Naive thymus-derived CD4-positive, alpha-beta T cell (primary cell): ENCODE measurements at places on chromosomes 13 and 19.

DNA sequence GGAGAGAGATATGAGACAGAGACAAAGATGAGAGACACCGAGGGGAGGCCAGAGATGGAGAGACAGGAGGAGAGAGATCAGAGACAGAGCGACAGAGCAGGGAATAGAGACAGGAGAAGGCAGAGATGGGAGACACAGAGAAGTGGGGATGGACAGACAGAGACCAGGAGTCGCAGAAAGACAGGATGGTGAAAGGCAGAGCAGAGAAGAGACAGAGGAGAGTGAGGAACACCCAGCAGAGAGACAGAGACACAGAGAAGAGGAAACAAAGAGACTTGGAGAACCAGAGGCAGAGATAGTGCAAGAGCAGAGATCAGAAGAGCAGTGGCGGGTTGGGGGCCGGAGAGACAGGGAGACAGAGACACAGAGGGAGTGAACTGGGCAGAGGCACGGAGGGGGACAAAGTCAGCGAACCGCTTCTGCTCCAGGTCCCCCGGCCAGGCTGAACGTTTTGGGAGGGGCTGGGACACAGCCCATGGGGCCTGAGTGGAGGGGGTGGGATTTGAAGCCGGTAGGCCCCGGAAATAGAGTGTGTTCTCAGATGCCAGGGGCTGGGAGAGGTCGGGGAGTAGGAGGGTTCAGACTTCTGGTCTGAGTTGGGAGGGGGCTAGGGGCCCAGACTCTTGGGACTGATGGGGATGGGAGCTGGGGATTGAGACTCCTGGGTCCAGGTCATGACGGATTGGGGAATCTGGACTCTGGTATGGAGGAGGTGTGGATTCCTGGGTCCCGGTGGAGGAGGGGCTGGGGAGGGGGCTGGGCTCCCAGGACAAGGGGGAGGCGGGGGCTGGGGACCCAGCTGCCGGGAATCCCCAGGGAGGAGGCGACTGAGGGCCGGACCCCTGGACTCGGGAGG is 654 bp downstream of the ZNF579 start:
- no peak for DNase-seq
- no peaks in the 10 kb centered on the region for H3K27me3 ChIP-seq
- H3K4me1 ChIP-seq: peaks cover 16% of the 10 kb centered on the region

- H3K36me3 ChIP-seq: no peaks in the 10 kb centered on the region
- no peak overlapping the region for H3K27ac ChIP-seq
- H3K4me3 ChIP-seq: no peak overlapping the region
- DNase-seq: no peak
Measured at GRCh38 chr19:3129112-3129511, 6.7 kb upstream of the GNA15 start.

DNA sequence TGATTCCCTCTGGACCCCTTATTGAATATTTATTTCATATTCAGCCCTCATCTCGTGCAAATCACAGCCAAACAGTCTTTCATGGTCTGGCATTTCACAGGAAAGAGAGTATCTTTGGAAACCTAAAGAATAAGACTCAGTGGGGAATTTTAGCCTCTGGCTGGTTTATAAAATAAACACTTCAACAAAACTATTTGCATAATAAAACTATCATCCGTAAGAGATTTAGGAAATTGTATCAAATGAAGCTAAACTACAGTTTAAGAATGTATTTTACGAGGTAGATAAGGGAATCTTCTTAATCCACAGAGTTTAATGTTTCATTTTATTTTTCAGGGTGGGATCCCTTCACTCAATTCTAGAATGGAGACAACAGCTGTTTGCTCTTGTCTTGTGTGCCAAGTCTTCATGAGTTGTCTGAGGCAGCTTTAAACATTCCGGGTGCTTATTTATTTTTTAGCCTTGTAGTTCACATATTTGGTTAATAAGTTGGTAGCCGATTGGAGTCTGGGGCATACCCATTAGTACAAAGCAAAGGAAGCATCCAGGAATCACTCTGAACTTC is 634.4 kb upstream of the KLF12 start:
- H3K4me3 ChIP-seq: no peak overlapping the region
- H3K27me3 ChIP-seq: no peaks in the 10 kb centered on the region
- no peaks in the 10 kb centered on the region for H3K4me1 ChIP-seq
- no peaks in the 10 kb centered on the region for H3K36me3 ChIP-seq

- no peaks in the 10 kb centered on the region for H3K36me3 ChIP-seq
- H3K4me3 ChIP-seq: no peak overlapping the region
- no peaks in the 10 kb centered on the region for H3K27me3 ChIP-seq
Measured at GRCh38 chr13:26343816-26344215, 89.9 kb downstream of the CDK8 start.

DNA sequence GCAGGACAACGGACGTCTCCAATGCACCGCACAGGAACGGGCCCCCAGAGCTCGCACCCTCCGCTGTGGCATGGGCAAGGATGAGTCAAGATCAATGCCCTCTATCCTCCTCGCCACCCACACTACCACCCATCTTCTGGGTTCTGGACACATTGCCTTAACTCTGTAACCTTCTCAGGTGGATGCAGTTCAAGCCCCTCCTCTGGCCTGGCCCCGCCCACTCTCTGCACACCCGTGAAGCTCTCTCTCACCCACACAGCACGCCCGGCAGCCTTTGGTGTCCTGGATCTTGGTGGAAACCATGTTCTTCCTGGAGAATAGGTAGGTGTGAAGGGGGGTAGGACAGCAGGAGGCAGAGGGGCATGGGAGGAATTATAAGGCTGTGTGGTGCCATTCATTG is 20.7 kb downstream of the MAP4K1 start:
- DNase-seq: no peak
- H3K27ac ChIP-seq: no peak overlapping the region
- peaks cover 60% of the 10 kb centered on the region for H3K36me3 ChIP-seq
- no peaks in the 10 kb centered on the region for H3K4me1 ChIP-seq
- no peak overlapping the region for H3K4me3 ChIP-seq
- H3K27me3 ChIP-seq: no peaks in the 10 kb centered on the region

DNA sequence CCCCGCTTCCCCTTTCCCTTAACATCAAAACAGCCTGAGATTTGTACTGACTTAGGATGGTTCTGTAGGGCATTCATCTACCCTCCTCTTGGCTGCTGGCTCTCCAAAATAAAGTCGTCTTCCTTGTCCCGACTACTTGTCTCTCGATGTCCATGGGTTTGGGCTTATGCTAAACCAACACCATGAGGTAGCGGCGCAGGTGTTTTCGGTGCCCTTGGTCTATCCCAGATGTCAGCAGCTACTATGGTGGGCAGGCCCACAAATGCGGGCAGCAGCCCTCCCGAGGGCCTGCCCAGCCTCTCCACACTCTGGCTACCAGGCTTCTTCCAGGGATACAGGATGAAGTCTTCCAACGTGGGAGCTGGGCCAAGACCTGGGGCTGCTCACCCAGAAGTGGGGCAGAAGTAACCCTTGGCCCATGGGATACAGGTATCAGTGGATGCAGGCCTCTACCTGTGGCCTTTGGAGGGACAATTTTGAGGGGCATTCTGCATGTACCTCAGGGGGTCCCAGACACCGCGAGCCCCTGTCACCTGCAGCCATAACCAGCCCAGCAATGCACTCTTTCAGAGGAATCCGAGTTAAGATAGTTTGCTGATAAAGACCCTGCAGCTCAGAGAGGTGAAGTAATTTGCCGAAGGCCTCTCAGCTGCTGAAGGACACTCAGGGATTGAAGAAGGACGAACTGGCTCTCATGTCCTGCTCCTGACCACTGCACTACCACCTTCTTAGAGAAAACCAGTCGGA is 47.8 kb upstream of the VSTM2B start:
- no peak overlapping the region for H3K27ac ChIP-seq
- H3K36me3 ChIP-seq: no peaks in the 10 kb centered on the region
- DNase-seq: no peak
- no peak overlapping the region for H3K4me3 ChIP-seq
- H3K4me1 ChIP-seq: no peaks in the 10 kb centered on the region

DNA sequence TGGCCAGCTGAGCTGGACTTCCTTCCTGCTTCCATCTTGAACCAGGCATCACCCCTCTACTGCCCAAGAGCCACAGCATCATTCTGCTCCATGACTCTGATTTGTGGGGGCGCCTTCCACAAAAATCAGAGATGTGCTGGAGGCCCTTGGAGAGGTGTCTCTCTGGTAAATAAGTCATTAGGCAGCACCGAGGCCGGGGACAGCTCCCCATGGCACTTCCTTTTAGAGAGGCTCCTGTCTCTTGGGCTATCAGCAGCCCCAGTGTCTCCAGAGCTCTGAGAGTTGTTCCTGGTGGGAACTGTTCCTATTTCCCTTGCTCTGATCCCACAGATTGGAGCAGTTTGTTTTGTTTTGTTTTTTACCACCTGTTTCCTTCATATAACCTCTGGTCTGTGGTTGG is 19.9 kb downstream of the NWD1 start:
- no peaks in the 10 kb centered on the region for H3K4me1 ChIP-seq
- no peak for DNase-seq
- no peak overlapping the region for H3K27ac ChIP-seq
- H3K36me3 ChIP-seq: no peaks in the 10 kb centered on the region
- no peak overlapping the region for H3K4me3 ChIP-seq

DNA sequence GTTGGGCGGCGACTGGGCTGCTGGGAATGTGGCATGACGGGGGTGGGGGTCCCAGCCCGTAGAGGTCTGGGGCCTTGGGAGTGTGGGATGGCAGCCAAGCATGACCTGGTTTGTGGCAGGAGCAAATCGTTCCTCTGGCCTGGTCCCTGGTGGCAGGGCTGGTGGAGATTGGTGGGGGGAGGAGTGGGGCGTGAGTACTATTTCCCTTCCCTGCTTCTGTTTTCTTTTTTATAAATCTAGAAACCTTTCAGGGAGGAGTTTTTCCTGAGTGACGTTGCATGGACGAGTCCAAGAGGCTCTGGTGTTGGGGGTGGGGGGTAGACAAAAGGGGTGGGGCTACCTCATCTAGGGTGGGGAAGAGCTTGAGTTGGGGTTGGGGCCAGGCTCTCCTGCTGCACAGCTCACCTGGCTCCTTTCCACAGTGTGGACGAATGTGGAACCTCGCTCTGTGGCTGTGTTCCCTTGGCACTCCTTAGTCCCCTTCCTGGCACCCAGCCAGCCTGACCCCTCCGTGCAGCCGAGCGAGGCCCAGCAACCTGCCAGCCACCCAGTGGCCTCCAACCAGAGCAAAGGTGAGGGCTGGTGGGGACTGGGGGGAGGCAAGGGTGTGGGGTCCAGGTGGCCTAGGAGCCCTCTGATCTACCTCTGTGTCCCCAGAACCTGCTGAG is 15.4 kb upstream of the PRR19 start:
- peaks cover 32% of the 10 kb centered on the region for H3K4me1 ChIP-seq
- H3K4me3 ChIP-seq: no peak overlapping the region
- peaks cover 49% of the 10 kb centered on the region for H3K36me3 ChIP-seq

GRCh38 chr19:13997631-13997962 is 8.5 kb downstream of the RFX1 start:
- no peak overlapping the region for H3K4me3 ChIP-seq
- H3K36me3 ChIP-seq: peaks cover 4% of the 10 kb centered on the region
- H3K27ac ChIP-seq: no peak overlapping the region
- H3K4me1 ChIP-seq: peaks cover 24% of the 10 kb centered on the region

GRCh38 chr13:95624020-95624419 is 20.5 kb downstream of the DZIP1 start:
- H3K4me1 ChIP-seq: no peaks in the 10 kb centered on the region
- H3K4me3 ChIP-seq: no peak overlapping the region
- DNase-seq: no peak
- no peaks in the 10 kb centered on the region for H3K27me3 ChIP-seq

DNA sequence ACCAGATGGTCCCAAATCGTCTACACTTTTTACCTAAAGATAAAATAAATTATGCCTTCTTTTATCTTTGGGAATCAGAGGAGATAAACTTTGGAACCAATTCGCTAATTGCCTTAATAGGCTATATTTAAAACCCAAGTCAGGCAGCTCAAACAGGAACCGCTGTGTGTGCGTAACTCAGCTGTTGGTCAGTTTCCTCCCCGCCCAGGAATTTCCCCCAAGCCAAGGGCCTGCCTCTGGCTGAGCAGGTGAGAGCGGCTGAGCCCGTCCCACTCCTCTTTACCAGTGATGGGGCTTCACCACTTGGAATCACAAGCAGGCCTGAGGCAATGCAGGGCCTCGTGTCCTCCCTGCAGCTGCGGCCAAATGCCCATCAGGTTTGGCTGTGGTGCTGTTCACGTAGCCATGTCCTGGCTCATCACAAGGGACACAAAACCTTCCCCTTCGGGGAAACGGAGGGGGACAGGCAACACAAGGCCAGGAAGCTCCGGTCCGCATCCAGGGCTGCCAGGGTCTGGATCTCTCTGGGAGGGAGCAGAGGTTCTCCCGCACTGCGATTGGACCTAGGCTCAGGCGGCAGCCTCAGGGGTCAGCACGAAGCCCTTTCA is 503 bp upstream of the SLC7A9 start:
- H3K4me3 ChIP-seq: no peak overlapping the region
- no peaks in the 10 kb centered on the region for H3K4me1 ChIP-seq
- no peak for DNase-seq
- H3K27me3 ChIP-seq: no peaks in the 10 kb centered on the region
- no peak overlapping the region for H3K27ac ChIP-seq

- H3K36me3 ChIP-seq: no peaks in the 10 kb centered on the region
- H3K4me1 ChIP-seq: no peaks in the 10 kb centered on the region
- no peak overlapping the region for H3K27ac ChIP-seq
- no peak overlapping the region for H3K4me3 ChIP-seq
- no peaks in the 10 kb centered on the region for H3K27me3 ChIP-seq
Measured at GRCh38 chr13:51933466-51934058, 71.8 kb downstream of the CCDC70 start.

GRCh38 chr19:19591133-19591825 is 27.2 kb downstream of the PBX4 start:
- no peaks in the 10 kb centered on the region for H3K27me3 ChIP-seq
- peak; percentile 67 for DNase-seq
- peaks cover 30% of the 10 kb centered on the region for H3K4me1 ChIP-seq
- H3K27ac ChIP-seq: peak overlapping the region; percentile 54
- no peaks in the 10 kb centered on the region for H3K36me3 ChIP-seq

GRCh38 chr13:106916329-106916976 is 348.5 kb upstream of the ARGLU1 start:
- no peaks in the 10 kb centered on the region for H3K27me3 ChIP-seq
- no peak for DNase-seq
- peaks cover 6% of the 10 kb centered on the region for H3K4me1 ChIP-seq
- H3K36me3 ChIP-seq: no peaks in the 10 kb centered on the region
- H3K27ac ChIP-seq: no peak overlapping the region
